Liver (tissue), 10 donors: ENCODE measurements at places on chromosomes 5 and 9. TPM values are rescaled to one million over a fixed set of nuclear protein-coding genes. Genes with fewer than 3 reads are reported as not detected.

Gene PITX1
- total RNA-seq, result not detected

GRCh38 chr5:125486634-125487033 is 740.2 kb upstream of the ZNF608 start:
- DNase-seq, result no peak
- no peaks in the 10 kb centered on the region for H3K27me3 ChIP-seq
- H3K27ac ChIP-seq, result no peak overlapping the region
- H3K36me3 ChIP-seq, result no peaks in the 10 kb centered on the region

- H3K4me3 ChIP-seq, result no peak overlapping the region
- H3K4me1 ChIP-seq, result no peaks in the 10 kb centered on the region
- no peaks in the 10 kb centered on the region for H3K36me3 ChIP-seq
These were observed 76.2 kb downstream of the PTTG1 start for GRCh38 chr5:160497878-160498277.

DNA sequence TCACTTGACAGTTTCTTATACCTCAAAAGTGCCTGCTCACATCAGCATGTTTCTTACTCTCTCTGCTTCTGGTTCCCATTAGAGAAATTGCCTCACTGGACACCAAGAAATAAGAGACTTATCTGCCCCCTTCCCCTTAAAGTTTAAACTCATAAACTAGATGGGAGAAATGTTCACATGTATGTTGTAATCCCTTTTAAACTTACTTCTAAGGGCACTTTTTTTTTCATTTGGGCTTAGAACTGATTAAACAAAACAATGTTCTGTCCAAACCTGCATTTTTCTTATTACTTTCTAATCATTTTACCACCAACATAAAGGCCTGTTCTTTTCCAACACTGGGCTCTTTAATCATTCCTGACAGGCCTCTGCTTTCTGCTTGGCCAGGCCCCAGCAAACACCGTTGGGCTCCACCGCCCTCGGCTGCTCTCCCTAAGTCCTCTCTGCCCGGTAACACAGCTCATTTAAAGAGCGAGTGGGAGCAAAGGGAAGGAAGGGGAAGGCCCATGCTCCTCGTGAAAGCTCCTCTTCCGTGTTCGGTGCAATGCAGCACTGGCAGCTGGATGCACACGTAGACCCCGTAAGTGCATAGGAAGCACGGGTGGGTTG is 53.4 kb downstream of the ROR2 start:
- DNase-seq, result no peak
- H3K4me1 ChIP-seq, result no peaks in the 10 kb centered on the region
- no peak overlapping the region for H3K27ac ChIP-seq
- H3K4me3 ChIP-seq, result no peak overlapping the region
- no peaks in the 10 kb centered on the region for H3K27me3 ChIP-seq
- no peaks in the 10 kb centered on the region for H3K36me3 ChIP-seq

DNA sequence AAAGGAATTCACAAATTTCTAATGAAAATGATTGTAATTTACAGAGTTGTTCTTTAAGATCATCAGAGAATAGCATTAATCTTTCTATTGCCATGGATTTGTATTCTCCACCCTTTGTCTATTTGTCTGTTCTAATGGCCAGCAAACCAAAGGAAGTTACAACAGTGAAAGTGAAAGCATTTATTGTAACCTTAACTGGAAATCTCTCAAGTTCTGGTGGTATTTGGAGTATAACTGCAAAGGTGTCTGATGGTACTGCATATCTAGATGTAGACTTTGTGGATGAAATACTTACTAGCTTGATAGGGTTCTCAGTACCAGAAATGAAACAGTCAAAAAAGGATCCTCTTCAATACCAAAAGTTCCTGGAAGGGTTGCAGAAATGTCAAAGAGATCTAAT is 21.7 kb downstream of the RMI1 start:
- H3K4me3 ChIP-seq, result no peak overlapping the region
- H3K36me3 ChIP-seq, result no peaks in the 10 kb centered on the region

GRCh38 chr5:68793074-68793473 is 300.7 kb upstream of the SLC30A5 start:
- H3K4me1 ChIP-seq, result peaks cover 5% of the 10 kb centered on the region
- H3K4me3 ChIP-seq, result no peak overlapping the region
- no peak overlapping the region for H3K27ac ChIP-seq
- no peaks in the 10 kb centered on the region for H3K27me3 ChIP-seq
- no peaks in the 10 kb centered on the region for H3K36me3 ChIP-seq

GRCh38 chr9:105187781-105188180 is 56.7 kb upstream of the SLC44A1 start:
- DNase-seq, result no peak
- H3K27ac ChIP-seq, result no peak overlapping the region
- no peak overlapping the region for H3K4me3 ChIP-seq
- H3K36me3 ChIP-seq, result no peaks in the 10 kb centered on the region
- no peaks in the 10 kb centered on the region for H3K27me3 ChIP-seq
- peaks cover 4% of the 10 kb centered on the region for H3K4me1 ChIP-seq

Gene SPATA31A3
- total RNA-seq, result not detected

GRCh38 chr9:100472268-100472667 is 681 bp upstream of the TMEFF1 start:
- H3K27me3 ChIP-seq, result peaks cover 6% of the 10 kb centered on the region
- H3K4me3 ChIP-seq, result no peak overlapping the region
- H3K4me1 ChIP-seq, result peaks cover 16% of the 10 kb centered on the region
- H3K36me3 ChIP-seq, result no peaks in the 10 kb centered on the region
- no peak overlapping the region for H3K27ac ChIP-seq
- DNase-seq, result no peak

DNA sequence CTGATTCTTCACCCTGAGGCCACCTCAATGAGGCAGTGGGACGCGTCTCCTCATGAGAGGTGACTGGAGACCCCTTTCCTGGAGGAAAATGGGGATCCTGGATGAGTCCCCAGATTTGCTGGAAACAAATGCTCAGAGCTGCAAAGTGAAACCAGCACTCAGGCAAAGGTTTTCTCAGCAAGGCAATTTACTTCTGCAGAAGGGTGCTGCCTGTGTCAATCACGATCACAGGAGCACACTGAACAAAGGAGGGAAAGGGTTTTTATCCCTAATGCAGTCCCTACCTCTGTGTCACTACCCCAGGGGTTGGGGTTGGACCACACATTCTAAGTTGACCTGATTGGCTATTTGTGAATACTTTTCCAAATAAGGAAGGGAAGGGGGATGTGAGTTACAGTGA is 69.9 kb upstream of the CDK20 start:
- no peak for DNase-seq
- H3K4me1 ChIP-seq, result no peaks in the 10 kb centered on the region
- no peak overlapping the region for H3K4me3 ChIP-seq

DNA sequence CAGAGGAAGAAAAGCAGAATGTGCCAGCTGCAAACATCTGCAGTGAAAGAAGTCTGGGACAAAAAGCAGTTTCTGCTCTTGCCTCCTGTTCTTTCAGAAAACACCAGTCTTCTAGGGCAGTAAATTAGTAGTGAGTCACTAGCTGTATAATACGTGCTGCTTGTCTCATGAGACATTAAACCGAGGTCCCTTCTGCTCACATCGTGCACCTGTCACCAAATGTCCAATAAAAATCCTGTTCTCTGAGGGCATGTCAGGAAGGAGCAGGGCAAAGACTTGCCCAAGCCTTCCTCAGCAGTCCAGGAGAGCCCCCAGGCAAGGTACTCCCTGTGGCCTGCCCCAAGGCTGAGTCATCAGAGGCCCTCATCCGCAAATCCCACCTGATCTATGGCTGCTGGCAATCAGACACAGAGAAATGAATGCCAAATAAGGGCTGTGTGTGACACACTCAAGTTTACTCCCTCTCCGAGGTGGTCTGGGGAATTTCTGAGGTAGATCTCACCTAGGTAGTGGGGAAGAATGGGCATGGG is 255.3 kb upstream of the SMARCA2 start:
- no peaks in the 10 kb centered on the region for H3K27me3 ChIP-seq
- H3K36me3 ChIP-seq, result no peaks in the 10 kb centered on the region
- H3K4me1 ChIP-seq, result no peaks in the 10 kb centered on the region
- no peak overlapping the region for H3K27ac ChIP-seq
- H3K4me3 ChIP-seq, result no peak overlapping the region
- DNase-seq, result no peak

GRCh38 chr9:71986900-71987299 is 73.5 kb downstream of the C9orf57 start:
- no peaks in the 10 kb centered on the region for H3K4me1 ChIP-seq
- H3K27ac ChIP-seq, result no peak overlapping the region
- no peaks in the 10 kb centered on the region for H3K36me3 ChIP-seq
- no peak overlapping the region for H3K4me3 ChIP-seq
- no peaks in the 10 kb centered on the region for H3K27me3 ChIP-seq

- no peaks in the 10 kb centered on the region for H3K36me3 ChIP-seq
- H3K27me3 ChIP-seq, result no peaks in the 10 kb centered on the region
- DNase-seq, result no peak
- no peak overlapping the region for H3K4me3 ChIP-seq
These were observed 188.0 kb downstream of the HCN1 start for GRCh38 chr5:45508135-45508534.

DNA sequence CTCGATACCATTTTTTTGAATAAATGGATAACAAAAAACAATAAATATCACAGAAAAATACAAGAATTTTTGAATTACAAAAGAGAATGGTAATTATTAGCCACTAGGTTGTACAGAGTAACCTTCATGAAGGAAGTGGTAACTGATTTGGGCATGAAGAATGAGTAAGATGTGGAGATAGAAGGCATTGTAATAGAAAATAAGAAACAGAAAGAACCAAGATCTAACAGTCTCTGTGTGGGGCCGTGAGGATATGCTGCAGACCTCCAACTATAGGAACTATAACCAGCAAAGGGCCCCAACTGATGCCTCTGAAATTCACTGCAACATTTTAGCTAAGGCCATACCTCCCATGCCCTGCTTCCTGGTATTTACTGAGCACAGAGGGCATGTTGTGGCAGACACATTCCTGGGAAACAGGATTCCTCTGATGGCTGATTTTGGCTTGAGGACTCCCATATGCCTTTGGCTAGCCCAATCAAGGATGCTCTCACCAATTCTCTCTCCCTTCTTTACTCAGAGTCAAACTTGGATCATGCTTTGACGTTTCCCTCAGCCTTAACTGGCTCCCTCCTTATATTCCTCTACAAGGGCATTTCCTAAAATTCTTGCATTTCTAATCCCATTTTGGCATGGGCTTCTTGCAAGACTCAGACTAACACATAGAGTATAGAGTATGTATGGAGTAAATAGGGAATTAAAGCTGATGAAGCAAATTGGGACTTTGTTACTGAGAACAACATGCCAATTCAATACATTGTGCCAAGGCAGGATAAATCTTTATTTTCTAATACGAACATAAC is 208.9 kb downstream of the PDE4D start:
- no peak overlapping the region for H3K4me3 ChIP-seq
- no peak overlapping the region for H3K27ac ChIP-seq
- H3K27me3 ChIP-seq, result no peaks in the 10 kb centered on the region
- no peak for DNase-seq

Gene PCDHB16
- total RNA-seq, result 0.09 TPM

Gene THBS4
- 0.28 TPM for total RNA-seq

Gene MEGF10
- 0.33 TPM for total RNA-seq

Gene FBP2
- total RNA-seq, result not detected

DNA sequence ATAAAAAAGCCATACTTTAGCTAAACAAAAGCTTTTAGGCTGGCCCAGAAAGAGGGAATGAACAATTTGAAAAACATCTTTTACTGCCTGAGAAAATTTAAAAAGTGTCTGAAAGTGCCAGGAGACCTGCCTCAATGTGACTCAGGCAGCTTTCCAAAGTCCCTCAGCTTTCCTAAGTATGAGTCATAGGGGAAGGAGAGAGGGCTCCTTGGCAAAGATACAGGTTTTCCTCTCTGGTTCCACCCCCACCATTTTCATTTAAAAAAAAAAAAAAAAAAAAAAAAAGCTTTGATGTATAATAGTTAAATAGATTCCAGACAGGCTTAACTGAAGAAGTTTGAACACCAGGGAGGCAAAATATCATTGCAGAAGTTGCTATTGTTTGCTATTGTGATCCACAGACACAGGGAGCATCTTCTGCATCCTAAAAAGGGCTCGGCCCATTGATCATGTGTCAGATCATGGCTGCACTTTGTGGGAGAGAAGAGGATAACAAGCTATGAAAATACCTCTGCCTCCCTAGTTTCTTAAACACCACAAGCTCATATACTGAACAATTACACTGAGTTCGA is 71.5 kb downstream of the MRPS27 start:
- H3K27me3 ChIP-seq, result no peaks in the 10 kb centered on the region
- no peak overlapping the region for H3K27ac ChIP-seq
- DNase-seq, result no peak
- no peak overlapping the region for H3K4me3 ChIP-seq
- H3K4me1 ChIP-seq, result no peaks in the 10 kb centered on the region

DNA sequence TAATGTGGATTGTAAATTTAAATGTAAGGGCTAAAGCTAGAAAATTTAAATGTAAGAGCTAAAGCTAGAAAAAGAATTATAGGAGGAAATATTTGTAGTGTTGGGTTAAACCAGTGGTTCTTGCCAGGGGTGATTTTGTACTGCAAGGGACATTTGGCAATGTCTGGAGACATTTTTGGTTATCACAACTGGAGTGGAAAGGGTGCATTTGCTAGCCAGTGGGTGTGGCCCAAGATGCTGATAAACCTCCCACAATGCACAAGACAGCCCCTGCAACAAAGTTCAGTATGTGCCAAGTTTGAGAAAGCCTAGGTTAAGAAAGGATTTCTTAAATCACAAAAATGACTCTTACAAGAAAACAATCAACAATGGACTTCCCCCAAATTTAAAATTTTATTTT is 31.6 kb upstream of the ELL2 start:
- H3K4me3 ChIP-seq, result no peak overlapping the region
- no peak for DNase-seq
- H3K27me3 ChIP-seq, result no peaks in the 10 kb centered on the region
- H3K27ac ChIP-seq, result no peak overlapping the region
- no peaks in the 10 kb centered on the region for H3K36me3 ChIP-seq

DNA sequence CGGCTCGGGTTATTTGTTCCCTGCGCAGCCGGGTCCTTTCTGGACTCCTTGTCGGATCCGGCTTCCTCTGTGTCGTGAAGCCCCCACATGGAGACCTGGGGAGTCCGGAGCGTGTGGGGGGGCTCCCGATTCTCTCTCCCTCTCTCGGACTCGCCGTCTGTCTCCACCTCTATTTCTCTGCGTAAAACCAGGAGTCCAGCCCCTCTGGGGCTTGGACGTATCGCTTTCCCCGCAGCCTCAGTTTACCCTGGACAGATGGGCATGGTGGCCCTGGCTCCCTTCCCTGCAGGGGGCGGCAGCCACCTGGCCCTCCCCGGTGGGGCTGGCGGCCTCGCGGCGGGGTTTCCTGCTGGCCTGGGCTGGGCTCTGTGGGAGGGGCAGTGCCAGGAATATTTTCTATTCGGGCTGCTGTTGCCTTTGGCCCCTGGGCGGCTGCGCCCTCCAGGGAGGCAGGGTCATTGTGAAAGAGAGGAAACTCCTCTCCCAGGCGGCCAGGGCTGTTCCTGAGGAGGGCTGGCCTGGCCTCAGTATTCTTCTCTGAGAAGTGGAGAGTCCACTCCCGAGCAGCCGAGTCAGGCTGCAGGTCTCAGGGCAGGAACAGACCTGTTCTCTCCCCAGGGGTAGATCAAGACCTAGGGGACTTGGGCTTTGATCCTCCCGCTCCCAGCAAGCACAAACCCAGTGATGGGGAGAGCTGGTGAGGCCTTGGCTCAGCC is 665 bp downstream of the ASS1 start:
- peaks cover 65% of the 10 kb centered on the region for H3K4me1 ChIP-seq
- DNase-seq, result no peak
- no peaks in the 10 kb centered on the region for H3K36me3 ChIP-seq
- H3K27me3 ChIP-seq, result no peaks in the 10 kb centered on the region
- peak overlapping the region; percentile 80 for H3K4me3 ChIP-seq

Gene SPINK4
- total RNA-seq, result not detected

- H3K27ac ChIP-seq, result no peak overlapping the region
- DNase-seq, result no peak
- no peaks in the 10 kb centered on the region for H3K36me3 ChIP-seq
- no peak overlapping the region for H3K4me3 ChIP-seq
- H3K4me1 ChIP-seq, result no peaks in the 10 kb centered on the region
These were observed 16.1 kb downstream of the GFI1B start for GRCh38 chr9:132994410-132995120.

Gene CNTLN
- total RNA-seq, result 11.5 TPM
